ENCODE measurements at places on chromosomes 1 and 21.
A peak's percentile ranks its signal among the peaks of the same experiment; 100 is the strongest.

DNA sequence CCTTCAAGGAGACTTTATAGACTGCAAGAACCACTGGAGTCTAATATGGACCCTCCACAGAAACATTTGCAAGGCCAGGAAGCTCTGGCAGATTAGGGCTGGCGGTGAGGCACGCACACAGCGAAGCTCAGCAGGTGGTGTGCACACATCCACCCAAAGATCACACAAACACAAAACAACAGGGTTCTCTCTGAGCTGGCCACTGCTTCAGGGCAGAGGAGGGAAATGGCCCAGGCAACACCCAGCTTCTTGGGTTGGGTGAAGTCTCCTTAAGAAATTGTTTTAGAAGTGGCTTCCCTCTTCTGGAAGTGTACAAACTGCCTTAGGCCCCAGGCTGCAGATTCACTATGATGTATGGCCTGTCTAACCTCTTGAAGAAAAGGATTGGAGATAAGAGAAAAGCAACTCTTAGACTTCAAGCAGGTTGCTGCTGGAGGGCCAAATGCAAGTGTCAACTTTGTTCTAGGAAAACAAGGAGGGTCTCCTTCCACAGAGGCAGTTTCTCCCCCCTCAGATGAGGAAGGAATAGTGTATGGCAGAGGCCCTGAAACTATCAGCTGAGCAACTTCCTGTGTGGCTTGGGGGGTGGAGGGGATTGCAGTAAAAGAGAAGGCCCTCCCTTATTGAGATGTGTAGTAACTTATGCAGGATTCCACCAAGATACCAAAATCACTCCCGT is 2.0 kb downstream of the RCSD1 start:
- H3K4me3 ChIP-seq: no peak overlapping the region
- no peaks in the 10 kb centered on the region for H3K4me1 ChIP-seq
- peaks cover 59% of the 10 kb centered on the region for H3K27me3 ChIP-seq

DNA sequence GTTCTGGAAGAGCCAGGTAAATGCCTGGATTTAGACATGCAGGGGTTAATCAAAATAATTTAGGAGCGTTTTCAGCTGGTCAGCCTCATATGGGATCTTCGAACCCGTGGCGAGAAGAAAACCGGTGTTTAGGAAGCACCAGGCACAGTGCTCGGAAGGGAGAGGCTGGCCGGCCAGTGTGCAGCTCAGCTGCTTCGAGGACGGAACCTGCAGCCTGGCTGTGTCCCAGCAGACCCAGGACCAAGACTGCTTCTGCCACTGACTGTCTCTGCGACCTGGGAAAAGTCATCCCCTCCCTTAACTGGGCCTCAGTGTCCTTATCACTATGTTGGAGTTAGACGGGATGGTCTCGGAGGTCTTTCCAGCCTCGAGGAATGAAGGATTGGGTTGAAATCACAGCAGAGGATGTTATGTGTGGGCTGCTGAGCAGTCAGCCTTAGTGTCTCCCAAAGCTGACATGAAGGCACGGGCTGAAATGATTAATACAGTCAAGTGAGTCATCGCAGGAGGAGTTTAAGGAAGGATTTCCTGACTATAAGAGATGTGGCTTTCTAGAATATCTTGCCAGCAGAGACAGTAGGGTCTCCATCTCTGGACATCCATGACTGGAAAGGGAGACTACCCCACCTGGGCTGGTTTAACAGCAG is 20.8 kb downstream of the PPFIA4 start:
- no peak for DNase-seq
- H3K4me1 ChIP-seq: peaks cover 20% of the 10 kb centered on the region
- H3K27me3 ChIP-seq: no peaks in the 10 kb centered on the region
- H3K4me3 ChIP-seq: no peak overlapping the region
- H3K27ac ChIP-seq: no peak overlapping the region
- no peaks in the 10 kb centered on the region for H3K36me3 ChIP-seq

DNA sequence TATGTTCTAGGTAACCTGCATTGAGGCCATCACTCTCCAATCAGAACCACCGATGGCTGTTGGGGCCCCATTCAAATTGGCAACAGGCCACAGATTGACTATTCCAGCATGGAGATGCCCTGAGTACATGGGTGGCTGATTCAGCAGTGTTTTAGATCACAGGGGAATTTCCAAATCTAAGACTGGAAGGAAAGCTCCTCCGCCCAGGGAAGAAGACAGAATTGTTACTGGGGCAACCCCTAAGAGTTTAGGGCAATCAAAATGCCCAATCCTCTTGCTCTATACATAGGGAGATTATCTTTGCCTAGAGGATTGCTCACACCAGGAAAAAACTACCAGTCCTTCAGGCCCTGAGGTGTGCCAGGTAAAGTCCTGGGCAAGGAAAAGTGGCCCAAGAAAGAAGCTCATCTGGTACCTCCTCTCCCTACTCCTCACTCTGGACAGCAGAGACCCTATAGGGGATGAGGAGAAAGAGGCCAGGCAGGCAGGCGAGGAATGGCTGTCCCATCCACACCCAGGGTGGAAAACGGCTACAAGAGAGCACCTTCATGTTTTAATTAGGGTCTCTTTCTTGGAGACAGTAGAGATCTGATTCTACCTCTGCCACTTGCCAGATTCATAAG is 5.8 kb downstream of the S100A8 start:
- H3K4me3 ChIP-seq: no peak overlapping the region
- no peaks in the 10 kb centered on the region for H3K4me1 ChIP-seq
- H3K36me3 ChIP-seq: no peaks in the 10 kb centered on the region
- no peak for DNase-seq

- no peaks in the 10 kb centered on the region for H3K36me3 ChIP-seq
- H3K4me3 ChIP-seq: no peak overlapping the region
- peak; percentile 53 for DNase-seq
- no peak overlapping the region for H3K27ac ChIP-seq
- H3K4me1 ChIP-seq: no peaks in the 10 kb centered on the region
These were observed 55.7 kb upstream of the ETV3 start for GRCh38 chr1:157193702-157194391.

GRCh38 chr1:209421186-209421585 is 162.3 kb upstream of the CAMK1G start:
- no peak for DNase-seq
- H3K4me1 ChIP-seq: peaks cover 4% of the 10 kb centered on the region
- H3K36me3 ChIP-seq: no peaks in the 10 kb centered on the region
- H3K27ac ChIP-seq: no peak overlapping the region
- peaks cover under 1% of the 10 kb centered on the region for H3K27me3 ChIP-seq

- DNase-seq: no peak
- H3K27ac ChIP-seq: no peak overlapping the region
- H3K4me3 ChIP-seq: no peak overlapping the region
- H3K36me3 ChIP-seq: no peaks in the 10 kb centered on the region
- no peaks in the 10 kb centered on the region for H3K27me3 ChIP-seq
These were observed 155.9 kb downstream of the DISP1 start for GRCh38 chr1:222970711-222971110.

DNA sequence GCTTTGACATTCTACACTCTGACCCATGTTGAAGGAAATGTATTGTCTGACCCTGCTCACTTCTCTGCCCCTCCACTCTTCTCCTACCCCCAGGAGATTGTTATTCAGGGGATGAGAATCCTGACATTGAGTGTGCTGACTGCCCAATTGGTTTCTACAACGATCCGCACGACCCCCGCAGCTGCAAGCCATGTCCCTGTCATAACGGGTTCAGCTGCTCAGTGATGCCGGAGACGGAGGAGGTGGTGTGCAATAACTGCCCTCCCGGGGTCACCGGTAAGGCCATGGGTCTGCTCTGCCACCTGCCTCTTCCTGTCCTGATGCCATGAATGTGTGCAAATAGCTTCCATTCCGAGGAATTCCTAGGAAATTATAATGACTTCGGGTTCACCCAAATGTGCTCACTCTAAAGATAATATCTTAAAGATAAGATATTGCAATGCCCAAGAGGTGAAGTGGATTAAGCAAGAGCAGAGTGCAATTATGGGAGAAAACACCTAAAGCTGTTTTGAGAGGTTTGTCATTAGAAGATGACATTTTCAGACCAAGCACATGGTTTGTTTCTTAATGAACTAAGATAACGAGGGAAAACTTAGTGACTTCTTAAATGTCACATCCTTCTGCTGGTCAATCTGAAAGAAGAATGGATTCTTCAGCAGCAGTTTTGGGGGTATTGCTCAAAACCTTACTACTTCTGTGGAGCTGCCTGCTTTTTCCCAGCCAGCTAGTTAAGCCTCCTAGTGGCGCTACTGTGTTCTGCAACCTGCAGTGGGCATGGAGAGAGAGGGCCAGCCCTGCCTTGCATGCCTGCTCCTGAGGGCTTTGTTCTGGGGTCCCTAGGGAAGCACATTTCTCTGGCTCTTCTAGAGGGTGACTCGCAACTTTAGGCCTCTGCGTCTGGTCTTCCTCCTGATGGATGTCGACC is 41.6 kb downstream of the LAMC2 start:
- H3K27ac ChIP-seq: no peak overlapping the region
- no peaks in the 10 kb centered on the region for H3K4me1 ChIP-seq

- H3K4me1 ChIP-seq: no peaks in the 10 kb centered on the region
- H3K27me3 ChIP-seq: no peaks in the 10 kb centered on the region
- no peak overlapping the region for H3K4me3 ChIP-seq
- peak; percentile 2 for DNase-seq
- no peak overlapping the region for H3K27ac ChIP-seq
These were observed 172.7 kb downstream of the TRIM33 start for GRCh38 chr1:114338191-114338890.

Measured in H1 (cell line).